ENCODE measurements at places on chromosomes 5 and 9. TPM values are rescaled to one million over a fixed set of nuclear protein-coding genes. Genes with fewer than 3 reads are reported as not detected.
A peak's percentile ranks its signal among the peaks of the same experiment; 100 is the strongest.

CACFD1 gene
- 75.4 TPM for total RNA-seq

F2RL2 gene
- 0.31 TPM for total RNA-seq

RGS7BP gene
- total RNA-seq = 0.50 TPM

PPP1R2B gene
- not detected for total RNA-seq

PCA3 gene
- not detected for total RNA-seq

FBXO38 gene
- 44.0 TPM for total RNA-seq

IL3 gene
- total RNA-seq = not detected

DROSHA gene
- 46.5 TPM for total RNA-seq

ASPN gene
- total RNA-seq = 4.0 TPM

TMEM215 gene
- not detected for total RNA-seq

IL31RA gene
- total RNA-seq = not detected

TSSK1B gene
- total RNA-seq = not detected

- DNase-seq = no peak
Measured at GRCh38 chr5:34722183-34722582, 66.1 kb downstream of the RAI14 start.

DNA sequence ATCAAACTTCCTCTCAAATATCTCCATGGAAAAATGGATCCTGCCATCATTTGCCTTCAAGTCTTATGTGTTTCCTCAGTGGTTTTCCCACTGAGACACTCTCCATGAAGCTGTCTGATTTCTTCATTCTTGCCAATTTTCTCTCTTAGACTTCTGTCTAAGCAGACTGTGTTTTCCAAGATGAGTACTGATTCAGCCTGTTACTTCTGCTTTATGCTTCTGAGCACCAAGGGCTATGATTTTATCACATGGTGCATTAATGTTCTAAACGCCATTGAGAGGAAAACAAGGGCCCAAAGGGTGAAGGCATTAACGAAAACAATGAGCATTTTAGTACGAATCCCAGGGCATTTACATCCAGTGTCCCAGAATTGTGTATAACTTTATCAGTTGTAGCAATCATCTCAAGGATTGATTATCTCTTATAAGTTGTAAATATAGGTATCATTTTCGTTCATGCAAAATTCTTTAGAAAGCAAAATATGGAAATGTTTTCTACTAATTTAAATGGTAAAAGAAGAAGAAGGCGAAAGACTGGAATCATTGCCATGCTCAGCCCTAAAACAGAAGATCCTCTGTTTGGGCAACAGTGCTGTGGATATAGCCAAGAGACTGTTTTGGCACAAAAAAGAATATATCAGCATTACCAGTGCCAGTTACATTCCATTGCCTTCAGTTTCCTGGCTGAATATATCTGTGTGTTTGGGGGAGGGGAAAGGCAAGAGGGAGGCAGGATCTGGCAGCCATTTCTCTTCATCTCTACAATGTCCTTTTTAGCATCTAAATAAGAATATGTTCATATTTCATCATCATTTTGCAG is 537.6 kb downstream of the ANXA1 start:
- no peak for DNase-seq

GRCh38 chr9:19999491-20000057 is 210.7 kb upstream of the SLC24A2 start:
- no peak for DNase-seq

DNA sequence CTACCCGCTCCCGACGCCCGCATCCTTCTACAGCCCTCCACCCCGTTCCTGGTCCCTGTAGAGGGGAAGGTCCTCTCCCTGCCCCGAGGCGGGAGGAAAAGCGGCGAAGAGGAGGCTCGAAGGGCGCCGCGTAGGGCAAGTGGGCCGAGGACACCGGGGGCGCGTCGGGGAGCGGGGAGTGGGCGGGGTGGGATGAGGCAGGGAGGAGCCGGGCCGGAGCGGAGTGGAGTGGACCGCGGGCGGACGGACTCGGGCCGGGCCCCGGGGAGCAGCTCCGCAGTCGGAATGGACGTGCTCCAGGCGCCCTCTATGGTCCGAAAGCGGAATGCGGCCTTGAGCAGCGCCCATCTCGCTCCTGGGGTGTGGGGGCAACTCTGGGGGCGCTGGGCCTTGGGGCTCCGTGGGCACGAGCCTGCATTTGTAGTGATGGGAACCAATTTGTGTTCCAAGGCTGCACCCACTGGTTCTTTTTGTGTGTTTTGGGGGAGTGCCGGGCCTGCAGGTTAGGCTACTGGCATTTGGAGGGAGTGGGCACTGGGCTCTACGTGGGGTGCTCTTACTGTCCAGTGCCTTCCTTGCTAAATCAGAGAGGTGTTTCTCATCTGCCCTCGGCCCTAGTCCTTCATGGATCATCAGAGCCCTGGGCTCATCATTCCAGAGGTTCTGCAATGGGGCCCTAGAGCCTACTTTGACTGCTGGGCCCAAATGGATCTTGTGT is 7.3 kb downstream of the IRX1 start:
- DNase-seq = no peak

DNA sequence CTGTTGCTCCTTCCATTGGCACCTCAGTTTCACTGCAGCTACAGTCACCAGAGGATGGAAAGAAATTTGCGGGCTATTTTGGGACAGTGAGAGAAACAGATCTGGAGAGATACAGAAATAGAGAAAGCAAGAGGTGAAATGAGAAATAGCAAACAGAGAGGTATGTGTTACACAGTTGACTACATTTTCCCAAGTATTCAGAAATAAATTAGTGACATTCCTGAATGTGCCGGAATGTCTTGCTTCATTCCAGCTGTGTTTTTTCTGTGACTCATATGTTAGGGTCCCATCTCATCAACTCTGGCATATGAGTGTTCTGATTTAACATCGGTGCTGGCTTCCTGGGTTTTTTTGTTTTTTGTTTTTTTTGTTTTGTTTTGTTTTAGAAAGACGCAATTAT is 63.8 kb upstream of the ZNF462 start:
- no peak for DNase-seq

- DNase-seq = peak; percentile 92
Measured at GRCh38 chr9:35945341-35946018, 12.5 kb downstream of the OR2S2 start.

GRCh38 chr5:6262651-6263363 is 115.5 kb downstream of the MED10 start:
- no peak for DNase-seq

- no peak for DNase-seq
Measured at GRCh38 chr9:126869368-126869767, 8.9 kb downstream of the ZBTB34 start.

DNA sequence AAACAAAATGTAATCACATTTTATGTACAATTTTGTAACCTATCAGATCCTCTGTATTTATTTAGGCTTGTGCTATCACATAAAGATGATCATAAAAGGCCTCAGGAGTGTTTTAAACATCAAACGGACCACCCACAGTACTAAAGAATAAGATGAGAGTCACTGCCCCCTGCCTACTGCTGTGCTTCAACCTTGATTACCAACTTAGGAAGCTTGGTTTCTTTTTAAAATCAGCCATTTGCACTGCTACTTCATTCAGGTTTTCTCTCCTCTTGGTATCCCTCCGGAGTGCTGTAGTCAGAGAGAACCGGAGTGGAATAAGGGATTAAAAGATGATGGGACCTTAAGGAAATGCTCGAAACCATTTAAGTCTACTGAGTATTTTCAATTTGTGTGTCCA is 6.9 kb downstream of the C7 start:
- DNase-seq = no peak

DNA sequence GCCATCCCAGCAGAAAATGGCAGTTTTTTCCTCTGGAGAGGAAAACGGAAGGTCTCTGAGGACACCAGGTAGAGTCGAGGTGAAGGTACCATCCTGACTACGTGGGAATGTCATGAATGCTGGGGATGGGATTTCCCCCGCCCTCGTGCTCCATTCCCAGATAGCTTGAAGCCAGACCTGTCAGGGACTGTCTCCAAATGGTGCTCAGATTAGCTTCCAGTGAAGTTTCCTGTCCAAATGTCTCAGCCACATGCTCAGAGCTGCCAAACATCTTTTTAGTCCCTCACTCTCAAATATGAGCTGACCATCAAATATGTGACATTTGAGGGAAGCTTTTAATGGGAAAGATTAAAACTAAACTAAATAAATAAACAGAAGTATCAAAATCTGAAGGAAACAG is 7.6 kb upstream of the ANKRD34B start:
- DNase-seq = no peak

GRCh38 chr5:151285683-151286082 is 17.9 kb downstream of the SLC36A3 start:
- no peak for DNase-seq

GRCh38 chr5:78985725-78986223 is 664 bp upstream of the ARSB start:
- peak; percentile 55 for DNase-seq

DNA sequence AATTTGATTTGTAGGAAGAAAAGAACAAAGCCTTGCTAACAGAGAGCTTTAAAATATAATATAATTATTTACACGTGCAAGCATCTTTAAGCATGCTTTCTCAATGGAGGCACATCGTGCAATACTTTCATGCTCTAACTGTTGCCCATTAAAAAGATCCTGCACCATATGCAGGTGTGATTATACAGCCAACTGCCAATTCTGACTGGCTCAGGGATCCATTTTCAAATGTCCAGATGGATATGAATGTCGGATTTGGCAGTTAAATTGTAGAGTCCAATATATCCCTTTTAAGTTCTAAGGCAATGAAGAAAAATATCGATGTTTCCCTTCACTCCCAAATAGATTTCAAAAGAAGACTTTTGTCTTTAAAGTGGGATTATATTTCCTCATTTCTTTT is 416.4 kb upstream of the CD180 start:
- DNase-seq = no peak

- DNase-seq = no peak
Measured at GRCh38 chr5:61657686-61658085, 325.6 kb downstream of the ZSWIM6 start.

DNA sequence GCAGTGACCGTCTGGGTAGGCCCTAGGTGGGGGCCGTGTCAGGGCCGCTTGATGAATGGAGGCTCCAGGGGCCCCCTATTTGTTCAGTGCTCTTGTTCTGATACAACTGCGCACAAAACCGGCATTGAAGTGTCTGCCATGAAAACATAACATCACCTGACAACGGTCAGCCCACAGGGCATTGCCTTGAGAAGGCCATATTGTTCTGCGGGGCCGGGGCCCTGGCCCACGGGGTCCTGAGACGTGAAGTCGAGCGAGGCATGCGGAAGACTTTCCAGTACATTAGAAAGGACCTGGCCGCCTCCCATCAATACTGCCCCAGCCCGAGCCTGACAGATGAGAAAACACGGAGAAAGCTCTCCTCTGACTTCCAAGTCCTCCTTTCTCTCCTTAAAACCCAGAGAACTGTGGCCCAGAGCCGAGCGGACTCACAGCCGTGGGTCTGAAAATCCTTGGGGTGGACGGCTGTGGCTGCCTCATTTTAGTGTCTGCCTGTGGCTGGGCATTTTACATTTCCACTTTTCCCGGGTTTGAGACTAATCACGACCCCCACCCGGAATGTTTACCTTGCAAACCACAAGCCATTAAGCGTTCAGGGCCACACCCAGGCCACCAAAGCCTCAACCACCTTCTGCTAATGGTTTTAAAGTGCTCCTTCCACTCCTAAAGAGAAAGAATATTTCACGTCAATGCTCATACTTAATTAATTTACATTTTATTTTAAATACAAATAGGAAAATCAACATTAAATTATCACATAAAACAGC is 391.0 kb upstream of the IRX2 start:
- DNase-seq = no peak

DNA sequence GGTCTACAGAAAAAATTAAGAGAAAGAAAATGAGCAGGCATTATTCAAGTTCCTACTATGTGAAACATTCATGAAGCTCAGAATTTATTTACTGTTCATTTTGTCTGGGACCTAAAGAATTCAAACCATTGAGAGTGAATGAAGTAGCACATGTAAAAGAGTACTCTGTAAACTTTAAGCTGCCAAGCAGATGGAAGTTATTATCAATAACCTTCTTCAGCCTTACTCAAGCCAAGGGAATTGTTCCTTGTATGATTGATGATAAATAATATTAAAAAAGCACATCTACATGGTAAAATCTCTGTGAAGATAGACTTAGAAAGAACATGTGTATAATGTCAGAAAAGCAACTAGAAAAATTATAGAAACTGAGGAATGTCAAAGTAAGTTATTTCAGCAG is 17.8 kb upstream of the GLIS3 start:
- no peak for DNase-seq

- no peak for DNase-seq
Measured at GRCh38 chr9:91714874-91715615, 235.0 kb downstream of the ROR2 start.

- no peak for DNase-seq
Measured at GRCh38 chr5:168848569-168848968, 269.4 kb upstream of the PANK3 start.

DNA sequence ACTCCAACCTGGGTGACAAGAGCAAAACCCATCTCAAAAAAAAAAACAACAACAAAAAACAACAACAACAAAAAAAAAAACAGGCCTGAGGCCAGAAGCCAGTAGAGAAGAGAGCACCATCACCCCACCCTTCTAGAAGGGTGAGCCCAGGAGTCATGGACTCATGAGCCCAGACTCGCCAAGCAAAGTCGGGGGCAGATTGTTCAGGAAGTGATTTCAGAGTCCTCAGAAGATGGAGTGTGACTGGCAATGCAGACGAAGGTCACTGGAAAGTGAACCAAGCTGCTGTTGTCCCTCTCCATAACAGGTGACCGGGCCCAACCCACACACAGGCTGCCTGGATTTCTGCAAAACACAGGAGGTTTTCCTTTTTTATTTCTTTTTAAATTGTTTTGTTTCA is 9.0 kb upstream of the WDR38 start:
- DNase-seq = no peak

DNA sequence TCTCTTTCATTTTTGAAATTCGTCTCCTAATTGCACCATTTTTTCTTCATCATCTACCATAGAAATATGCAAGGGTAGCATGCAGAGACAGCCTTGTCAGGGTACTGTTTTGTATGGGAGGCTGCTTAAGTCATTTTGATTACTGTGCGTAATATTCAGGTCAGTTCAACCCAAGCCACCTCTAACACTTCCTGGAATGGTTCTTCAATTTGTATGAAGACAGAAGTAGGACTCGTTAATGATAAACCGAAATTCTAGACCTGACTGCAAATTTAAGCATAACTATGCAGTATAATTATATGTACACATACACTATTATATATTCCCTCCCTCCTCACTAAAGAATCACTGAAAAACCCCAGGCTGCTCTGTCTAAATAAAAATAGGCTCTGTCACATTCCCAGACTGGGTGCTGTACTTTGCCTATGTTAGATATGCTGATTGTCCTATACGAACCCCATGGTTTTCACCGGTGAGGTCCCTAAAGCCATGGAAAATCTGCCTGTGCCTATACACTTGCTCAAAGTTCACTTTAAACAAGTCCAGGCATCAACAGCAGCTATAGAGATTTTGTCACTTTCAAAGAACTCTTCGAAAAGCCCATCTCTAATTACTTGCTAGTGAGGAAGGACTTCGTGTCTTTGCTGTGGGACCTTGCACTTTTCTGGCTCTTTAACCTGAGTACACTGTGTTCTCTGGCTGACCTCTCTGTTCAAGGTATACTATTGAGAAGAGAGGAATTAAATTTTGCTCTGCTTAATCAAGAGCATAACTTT is 352.1 kb upstream of the CD180 start:
- no peak for DNase-seq

DNA sequence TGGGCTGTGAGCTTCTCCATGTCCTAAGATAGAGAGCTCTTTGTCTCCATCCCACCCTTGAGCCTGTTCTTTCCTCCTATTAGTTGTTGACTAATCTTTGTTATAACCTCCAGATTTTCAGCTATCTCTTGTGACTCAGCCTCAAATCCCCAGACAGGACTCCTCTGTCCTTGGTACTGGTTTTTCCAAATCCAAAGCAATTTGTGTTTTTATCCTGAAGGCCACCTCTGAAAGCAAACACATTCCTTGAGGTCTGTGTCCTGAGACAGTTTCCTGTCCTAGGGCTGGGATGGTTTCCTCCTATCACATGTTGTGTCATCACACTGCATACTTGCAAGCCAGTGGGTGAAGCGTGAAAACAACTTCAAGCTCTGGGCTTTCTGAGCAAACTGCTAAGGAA is 8.5 kb downstream of the TNC start:
- DNase-seq = no peak
